T follicular helper cell (primary cell): ENCODE measurements at places on chromosomes 5 and 9.
A peak's percentile ranks its signal among the peaks of the same experiment; 100 is the strongest.

DNA sequence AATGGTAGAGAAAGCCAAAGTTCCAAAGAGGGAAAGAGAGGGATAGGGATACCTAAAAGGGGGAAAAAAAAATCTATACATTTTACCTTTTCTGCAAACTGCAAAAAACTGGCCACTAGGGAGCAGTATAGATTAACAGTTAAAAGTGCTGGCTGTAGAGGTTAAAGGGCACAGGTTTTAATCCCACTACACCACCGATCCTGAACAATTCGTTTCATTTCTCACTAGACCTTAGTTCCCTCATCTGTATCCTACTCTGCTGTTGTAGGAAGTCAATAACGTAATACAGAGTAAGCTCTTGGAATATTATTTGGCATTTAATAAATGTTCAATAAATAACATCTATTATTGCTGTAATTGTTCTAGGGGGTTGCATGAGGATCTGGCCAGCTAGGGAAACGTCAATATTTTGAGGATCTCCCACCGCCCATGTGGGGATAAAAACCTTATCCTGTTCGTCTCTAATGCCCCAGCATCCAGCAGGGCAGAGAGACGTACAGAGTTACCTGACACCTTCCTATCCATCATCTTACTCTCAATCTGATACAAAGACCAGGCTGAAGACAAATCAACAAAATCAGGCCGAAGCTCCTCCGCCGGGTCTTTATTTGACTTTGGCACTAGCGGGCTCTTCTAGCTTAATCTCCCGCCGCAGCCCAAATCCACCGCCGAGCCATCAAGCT lies 757 bp downstream of the CDC26 start:
- DNase-seq: peak; percentile 15

GRCh38 chr5:2929779-2930178 lies 178.3 kb upstream of the IRX2 start:
- no peak for DNase-seq

GRCh38 chr5:168030912-168031311 lies 260.5 kb upstream of the WWC1 start:
- DNase-seq: no peak

- no peak for DNase-seq
Observed at GRCh38 chr9:89596937-89597555, 7.8 kb upstream of the GADD45G start.

GRCh38 chr5:164009621-164010020 lies 504.2 kb downstream of the MAT2B start:
- no peak for DNase-seq

DNA sequence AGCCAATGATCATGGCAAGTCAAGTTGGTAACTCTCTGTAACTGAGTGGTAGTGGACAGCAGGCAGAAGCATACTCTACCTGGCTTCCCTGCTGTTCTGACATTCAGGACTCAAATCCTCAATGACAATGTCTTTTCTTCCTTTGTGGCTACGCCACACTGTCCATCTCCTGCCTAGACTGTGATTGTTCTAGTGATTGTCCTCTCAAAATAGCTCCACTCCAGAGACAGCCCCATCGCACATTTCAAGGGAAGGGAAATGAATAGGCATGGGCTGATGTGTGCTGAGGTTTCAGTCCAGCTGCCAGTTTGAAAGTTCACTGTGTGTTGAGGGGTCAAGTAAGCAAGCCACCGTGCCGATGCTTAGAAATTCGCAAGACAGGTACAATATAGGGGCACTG lies 227.0 kb upstream of the WWC1 start:
- DNase-seq: no peak

DNA sequence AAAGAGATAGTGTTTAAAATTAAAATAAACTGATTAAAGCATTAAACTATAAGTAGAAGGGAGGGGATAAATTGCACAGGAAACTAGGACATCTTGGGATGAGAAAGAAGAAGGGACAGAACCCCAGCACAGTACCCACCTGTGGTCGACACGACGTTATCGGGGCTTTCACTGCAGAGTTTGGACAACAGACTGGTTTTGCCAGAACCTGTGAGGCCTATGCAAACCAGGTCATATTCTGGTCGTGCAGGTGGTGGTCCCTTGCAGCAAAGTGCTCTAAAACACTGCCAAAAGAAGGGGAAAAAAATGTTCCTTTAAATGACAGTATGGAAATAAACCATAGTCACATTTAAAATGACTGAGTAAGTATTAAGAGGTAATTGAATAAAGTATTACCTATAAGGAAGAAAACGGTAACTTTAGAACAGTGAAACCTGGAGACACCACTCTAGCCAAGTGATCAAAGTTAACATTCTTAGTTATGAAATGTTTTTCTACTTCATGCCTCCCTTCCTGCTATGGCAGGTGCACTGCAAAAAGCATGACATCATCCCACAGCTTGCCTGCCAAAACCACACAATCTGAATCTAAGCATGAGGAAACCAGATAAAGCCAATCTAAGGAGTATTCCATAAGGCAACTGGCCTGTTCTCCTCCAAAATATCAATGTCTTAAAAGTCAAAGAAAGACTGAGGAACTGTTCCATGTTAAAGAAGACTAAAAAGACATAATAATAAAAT lies 138.6 kb downstream of the ARL15 start:
- DNase-seq: no peak

DNA sequence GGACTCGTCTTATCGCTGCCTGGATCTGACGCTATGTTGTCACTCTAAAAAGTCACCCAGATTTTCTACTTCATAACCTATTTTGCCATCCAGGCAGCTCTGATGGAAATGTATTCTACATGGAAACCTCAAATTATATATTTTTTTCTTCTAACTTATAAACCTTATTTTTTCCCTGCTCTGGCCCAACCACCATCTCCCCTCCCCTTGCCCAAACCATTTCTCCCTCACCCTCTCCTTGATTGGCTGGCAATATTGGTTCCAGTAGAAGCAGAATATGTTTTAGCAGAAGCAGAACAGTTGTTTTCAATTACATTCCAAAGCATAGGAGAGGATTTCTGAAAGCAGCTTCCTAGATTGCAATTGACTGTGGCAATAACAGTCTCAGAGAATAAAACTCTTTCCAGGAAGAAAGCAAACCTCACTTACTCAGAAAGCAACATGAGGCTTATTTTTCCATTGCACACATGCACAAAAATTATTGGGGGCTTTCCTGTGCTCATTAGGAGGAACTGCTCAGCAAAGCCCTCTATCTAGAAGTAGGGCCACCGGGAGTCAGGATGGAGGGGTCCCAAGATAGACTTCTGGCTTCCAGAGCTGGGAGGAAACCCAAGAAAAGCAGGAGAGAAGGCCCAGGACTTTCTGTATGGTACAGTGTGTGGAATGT lies 191.8 kb downstream of the ESM1 start:
- DNase-seq: no peak

DNA sequence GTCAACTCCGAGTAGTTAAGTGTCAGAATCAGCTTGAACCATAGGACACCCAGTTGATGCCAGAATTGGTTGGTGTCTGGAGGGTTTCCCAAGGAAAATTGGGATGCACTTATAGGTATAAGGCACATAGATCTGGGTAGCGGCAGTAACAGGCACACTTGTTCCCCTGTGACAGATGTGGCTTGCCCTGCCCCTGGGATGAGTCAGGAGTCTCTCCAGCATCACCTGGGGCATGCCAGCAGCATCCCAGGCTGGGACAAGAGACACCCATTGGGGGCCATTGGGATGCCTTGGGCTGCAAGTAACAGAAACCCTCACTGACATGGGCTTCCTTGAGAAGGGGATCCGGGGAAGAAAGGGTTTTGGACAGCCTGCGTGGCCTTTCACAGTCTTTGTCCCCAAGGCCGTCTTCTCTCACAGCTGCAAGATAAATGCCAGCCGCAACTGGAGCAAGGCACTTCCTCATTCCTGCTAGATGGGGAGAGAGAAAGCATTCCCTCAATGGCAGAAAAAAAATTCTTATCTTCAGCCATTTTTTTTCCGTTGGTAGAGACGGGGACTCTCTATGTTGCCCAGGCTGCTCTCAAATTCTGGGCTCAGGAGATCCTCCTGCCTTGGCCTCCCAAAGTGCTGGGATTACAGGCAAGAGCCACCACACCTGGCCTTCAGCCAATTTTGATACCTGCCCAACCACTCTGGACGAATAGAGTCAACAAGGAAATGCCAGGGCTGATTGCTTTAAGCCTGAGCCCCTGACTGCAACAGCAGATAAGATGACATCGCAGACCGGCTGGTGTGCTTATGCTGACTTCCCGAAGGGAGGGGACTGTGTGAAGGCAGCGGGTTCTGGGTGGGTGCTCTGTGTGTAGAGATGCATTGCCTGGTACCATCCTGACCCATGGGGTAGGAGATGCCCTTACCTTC lies 13.3 kb upstream of the RNF130 start:
- no peak for DNase-seq

DNA sequence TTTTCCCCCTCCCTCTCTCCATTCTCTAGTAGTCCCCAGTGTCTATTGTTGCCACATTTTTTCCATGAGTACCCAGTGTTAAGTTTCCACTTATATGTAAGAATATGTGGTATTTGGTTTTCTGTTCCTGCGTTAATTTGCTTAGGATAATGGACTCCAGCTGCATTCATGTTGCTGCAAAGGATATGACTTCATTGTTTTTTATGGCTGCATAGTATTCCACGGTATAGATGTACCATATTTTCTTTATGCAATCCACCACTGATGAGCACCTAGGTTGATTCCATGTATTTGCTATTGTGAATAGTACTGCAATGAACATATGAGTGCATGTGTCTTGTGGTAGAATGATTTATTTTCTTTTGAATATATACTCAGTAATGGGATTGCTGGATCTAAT lies 77.4 kb upstream of the MEGF10 start:
- no peak for DNase-seq

GRCh38 chr5:43099640-43100039 lies 21.1 kb upstream of the ZNF131 start:
- no peak for DNase-seq

GRCh38 chr5:174505621-174506020 lies 218.8 kb upstream of the MSX2 start:
- no peak for DNase-seq

DNA sequence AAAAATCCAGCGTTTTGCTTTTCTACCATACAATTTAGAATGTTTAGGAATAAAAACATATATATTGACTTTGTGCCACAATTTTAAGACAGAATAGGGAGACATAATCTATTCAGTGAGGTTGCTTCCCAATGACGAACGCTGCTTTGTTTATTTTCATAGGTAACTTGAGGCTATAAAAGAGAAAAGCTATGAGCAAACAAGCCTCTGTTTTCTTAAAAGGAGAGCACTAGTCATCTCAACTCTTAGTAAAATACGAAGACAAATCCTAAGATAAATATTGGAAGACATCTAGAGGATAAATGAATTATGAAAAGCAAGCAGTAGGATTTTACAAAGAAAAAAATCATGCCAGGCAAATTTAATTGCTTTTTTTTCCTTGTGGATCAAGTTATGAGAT lies 363.6 kb downstream of the ANXA1 start:
- no peak for DNase-seq

- DNase-seq: no peak
Observed at GRCh38 chr9:125894566-125894965, 147.4 kb downstream of the PBX3 start.

DNA sequence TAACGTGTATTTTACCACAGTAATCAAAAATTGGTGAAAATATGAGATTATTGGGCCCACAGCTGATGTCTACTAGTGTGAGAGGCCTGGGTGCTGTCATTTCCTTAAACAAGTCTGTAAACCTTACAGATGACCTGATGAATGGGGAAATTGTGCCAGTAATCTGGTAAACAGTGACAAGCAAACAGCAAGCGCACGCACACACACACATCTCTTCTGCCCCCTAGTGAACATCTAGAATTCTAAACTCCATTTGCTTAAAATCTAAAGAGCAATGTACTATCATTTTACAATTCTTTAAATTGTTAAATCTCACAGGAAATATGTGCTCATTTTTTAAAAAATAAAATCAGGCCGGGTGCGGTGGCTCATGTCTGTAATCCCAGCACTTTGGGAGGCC lies 7.5 kb upstream of the RAPGEF1 start:
- DNase-seq: no peak

GRCh38 chr5:1545805-1546355 lies 22.1 kb upstream of the LPCAT1 start:
- DNase-seq: no peak
